ENCODE measurements at places on chromosomes 16 and 17.

DNA sequence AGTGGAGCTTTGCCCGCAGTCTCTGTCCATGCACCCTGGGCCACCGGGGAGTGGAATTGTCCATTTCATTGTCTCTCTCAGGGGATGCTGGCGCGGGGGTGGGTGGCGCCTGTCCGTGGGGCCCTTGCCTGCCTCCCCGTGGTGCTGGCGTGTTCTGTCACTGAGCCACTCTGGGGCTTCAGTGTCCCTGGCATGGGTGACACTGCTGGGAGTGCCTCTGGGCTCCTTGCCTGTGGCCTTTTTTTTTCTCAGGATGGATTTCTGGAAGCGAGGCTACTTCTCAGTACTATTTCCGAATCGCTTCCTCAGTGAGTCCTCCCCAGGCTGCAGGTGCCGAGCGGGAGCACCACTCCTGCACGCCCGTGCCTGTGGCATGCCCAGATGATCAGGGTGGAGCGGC lies 55.0 kb downstream of the PDPK1 start:
- no peak for DNase-seq

- DNase-seq, result no peak
These were observed 7.9 kb upstream of the FAM83G start for GRCh38 chr17:19012171-19013080.

DNA sequence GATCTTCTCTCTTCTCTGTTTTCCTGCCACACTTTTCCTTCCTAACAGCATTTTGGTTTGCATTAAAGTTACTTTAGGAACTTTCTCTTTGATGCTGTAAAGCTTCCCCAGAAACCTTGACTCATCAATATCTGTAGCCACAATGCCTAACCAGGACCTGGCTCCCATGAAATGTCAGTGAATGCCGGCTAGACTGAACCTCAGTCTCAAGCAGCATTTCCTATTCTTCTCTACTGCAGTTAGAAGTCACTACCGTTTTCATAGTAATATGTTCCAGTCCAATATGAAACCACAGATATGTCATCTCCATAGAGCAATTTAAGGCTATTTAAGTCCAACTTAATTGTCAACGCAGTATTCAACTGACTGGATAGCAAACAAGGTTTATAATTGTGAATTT lies 28.9 kb downstream of the ITFG1 start:
- DNase-seq, result no peak

GRCh38 chr17:79778504-79779083 lies 646 bp downstream of the CBX2 start:
- no peak for DNase-seq

DNA sequence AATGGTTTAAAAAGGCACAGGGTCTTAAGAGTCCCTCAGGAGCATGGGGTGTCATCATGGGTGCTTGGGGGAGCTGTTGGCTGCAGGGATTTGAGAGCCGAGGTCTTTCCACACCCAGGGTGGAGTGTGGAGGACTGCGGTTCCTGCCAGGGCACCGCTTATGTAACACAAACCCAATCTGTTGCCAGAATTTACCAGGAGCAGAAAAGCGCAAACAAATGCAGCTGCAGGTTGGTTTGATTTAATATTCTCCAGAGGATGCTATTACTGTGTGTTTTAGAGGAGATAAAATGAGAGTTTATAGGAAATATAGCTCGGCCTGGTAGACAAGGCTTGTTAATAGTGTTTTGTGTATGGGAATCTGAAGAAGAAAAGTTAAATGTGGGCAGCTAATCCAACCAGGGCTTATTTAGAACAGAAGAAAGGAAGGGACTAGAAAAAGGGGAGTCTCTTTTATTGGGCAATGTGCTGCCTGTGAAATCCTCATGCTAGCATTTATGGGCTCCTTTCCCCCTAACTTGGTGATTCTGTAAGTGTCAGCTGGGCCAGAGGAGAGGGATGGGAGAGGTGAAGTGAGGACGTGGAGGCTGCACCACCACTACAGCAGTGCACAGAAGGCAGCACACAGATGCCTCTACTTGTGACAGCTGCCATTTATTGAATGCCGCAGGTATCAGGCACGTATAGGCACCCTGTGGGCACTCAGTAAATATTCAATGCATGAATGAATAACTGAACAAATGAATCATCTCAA lies 174.7 kb downstream of the KATNIP start:
- no peak for DNase-seq

GRCh38 chr17:14318918-14319205 lies 18.0 kb downstream of the HS3ST3B1 start:
- DNase-seq, result no peak
